ENCODE measurements at places on chromosomes 11 and 22. TPM values are rescaled to one million over a fixed set of nuclear protein-coding genes. Genes with fewer than 3 reads are reported as not detected.

TREH gene
- total RNA-seq, result not detected

FOLH1 gene
- not detected for total RNA-seq

CTSF gene
- 20.0 TPM for total RNA-seq

OR52N4 gene
- total RNA-seq, result not detected

AMPD3 gene
- total RNA-seq, result 10.7 TPM

BTG4 gene
- not detected for total RNA-seq

DERL3 gene
- not detected for total RNA-seq

EIF3M gene
- total RNA-seq, result 270 TPM

GAL3ST1 gene
- not detected for total RNA-seq

NCF4 gene
- total RNA-seq, result not detected

OR8K5 gene
- total RNA-seq, result not detected

BAIAP2L2 gene
- total RNA-seq, result not detected

FERMT3 gene
- total RNA-seq, result 2.8 TPM

SAA1 gene
- not detected for total RNA-seq

CCDC89 gene
- 2.8 TPM for total RNA-seq

TLCD5 gene
- total RNA-seq, result 8.5 TPM

MMP8 gene
- not detected for total RNA-seq

SELENOM gene
- total RNA-seq, result 263 TPM

MOGAT2 gene
- total RNA-seq, result not detected

GGTLC2 gene
- total RNA-seq, result not detected

DNAJB7 gene
- total RNA-seq, result not detected

KCNJ1 gene
- not detected for total RNA-seq

TRIM21 gene
- 13.4 TPM for total RNA-seq

OR5B21 gene
- total RNA-seq, result not detected

PHOX2A gene
- not detected for total RNA-seq

MIOX gene
- total RNA-seq, result not detected

PYGM gene
- not detected for total RNA-seq

ZNF280B gene
- total RNA-seq, result 0.39 TPM

CLMP gene
- 193 TPM for total RNA-seq

APOA5 gene
- not detected for total RNA-seq

PRDM11 gene
- total RNA-seq, result 2.4 TPM

C11orf42 gene
- not detected for total RNA-seq

NRXN2 gene
- total RNA-seq, result 0.31 TPM

OR2D2 gene
- not detected for total RNA-seq

MMP27 gene
- total RNA-seq, result not detected

P4HA3 gene
- 4.5 TPM for total RNA-seq

CSRP3 gene
- total RNA-seq, result not detected

RCOR2 gene
- 0.72 TPM for total RNA-seq

APOL4 gene
- not detected for total RNA-seq

ROBO4 gene
- total RNA-seq, result 0.74 TPM

GGTLC3 gene
- not detected for total RNA-seq

CYB561A3 gene
- total RNA-seq, result 65.4 TPM

PKDREJ gene
- total RNA-seq, result not detected
